ENCODE measurements at places on chromosomes 1 and 21. TPM values are rescaled to one million over a fixed set of nuclear protein-coding genes. Genes with fewer than 3 reads are reported as not detected.

The CD1B gene
- total RNA-seq: not detected

GRCh38 chr1:181095260-181095659, 6.8 kb downstream of the IER5 start:
- DNase-seq: no peak

The FCAMR gene
- not detected for total RNA-seq

The UBASH3A gene
- not detected for total RNA-seq

The TRAF3IP3 gene
- total RNA-seq: not detected

GRCh38 chr1:152125834-152126443, 10.7 kb upstream of the TCHH start:
- no peak for DNase-seq

DNA sequence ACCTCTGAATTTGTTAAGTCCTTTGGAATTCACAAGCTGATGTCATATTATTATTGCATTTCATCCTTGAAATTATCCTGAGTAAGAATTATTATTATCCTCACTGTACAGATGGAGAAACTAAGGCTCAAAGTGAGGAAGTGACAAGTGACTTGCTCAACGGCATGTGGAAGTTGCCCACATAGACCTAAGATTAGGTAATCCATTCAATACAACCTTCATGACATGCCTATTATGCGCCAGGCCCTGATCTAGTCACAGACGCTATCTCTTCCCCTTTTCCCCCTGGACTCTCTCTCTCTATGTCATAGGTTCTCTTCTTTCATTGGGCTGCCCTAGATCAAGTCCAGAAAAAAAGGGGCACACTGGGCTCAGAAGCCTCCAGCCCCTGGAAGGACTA, 84.9 kb upstream of the KCNK2 start:
- no peak for DNase-seq

- peak; percentile 76 for DNase-seq
These were observed 437.9 kb downstream of the MATN1 start for GRCh38 chr1:30285501-30285932.

DNA sequence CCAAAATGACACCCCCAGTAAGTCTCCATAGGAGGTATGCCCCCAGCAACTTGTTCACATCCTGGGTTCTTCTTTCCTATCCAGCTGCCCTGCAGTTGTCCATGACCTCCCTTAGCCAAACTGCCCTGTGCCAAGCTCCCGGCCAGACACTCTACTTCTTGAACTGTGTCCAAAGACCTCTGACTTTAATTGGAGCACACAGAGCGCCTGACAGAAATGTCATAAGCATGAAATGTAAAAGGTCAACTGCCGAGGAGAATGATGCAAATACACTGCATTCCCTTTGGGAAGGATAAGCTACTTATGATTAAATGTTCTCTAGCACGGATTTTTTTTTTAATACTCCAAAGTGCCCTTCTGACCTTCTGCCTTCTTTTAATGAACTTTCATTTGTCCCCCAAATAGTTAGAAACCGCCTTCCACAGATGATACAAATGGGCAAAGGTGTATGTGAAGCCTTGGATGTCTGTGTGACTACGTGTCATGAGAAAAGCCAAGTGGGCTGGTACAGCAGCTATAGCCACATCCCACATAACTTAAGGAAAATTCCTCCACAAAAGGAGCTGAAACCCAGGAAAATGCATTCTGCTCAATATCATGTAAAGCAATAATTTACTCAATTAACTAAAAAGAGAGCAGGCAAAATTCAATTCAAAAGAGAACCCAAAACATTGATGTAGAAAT, 26.8 kb downstream of the PALMD start:
- DNase-seq: no peak

DNA sequence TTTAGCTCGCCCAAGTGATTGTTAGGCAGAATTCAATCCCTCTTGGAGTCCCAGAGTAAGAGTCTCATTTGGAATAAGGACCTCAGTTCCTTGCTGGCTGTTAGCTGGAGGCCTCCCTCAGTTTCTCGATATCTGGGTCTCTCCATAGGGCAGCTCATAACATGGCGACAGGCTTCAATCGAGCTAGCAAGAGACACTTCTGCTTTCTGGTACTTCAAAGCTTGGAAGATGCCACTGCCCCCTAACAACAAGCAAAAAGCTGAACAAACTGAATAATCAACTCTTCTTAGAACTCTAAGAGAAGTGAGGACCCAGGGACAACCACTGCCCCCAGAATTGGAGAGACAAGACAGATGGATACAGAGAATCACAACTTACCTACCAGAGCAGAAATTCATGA, 86.2 kb downstream of the TEX35 start:
- peak; percentile 42 for DNase-seq

The RNU1-3 gene
- 2,650 TPM for total RNA-seq

- peak; percentile 15 for DNase-seq
These were observed 127.2 kb downstream of the FAM78B start for GRCh38 chr1:166039436-166040201.

DNA sequence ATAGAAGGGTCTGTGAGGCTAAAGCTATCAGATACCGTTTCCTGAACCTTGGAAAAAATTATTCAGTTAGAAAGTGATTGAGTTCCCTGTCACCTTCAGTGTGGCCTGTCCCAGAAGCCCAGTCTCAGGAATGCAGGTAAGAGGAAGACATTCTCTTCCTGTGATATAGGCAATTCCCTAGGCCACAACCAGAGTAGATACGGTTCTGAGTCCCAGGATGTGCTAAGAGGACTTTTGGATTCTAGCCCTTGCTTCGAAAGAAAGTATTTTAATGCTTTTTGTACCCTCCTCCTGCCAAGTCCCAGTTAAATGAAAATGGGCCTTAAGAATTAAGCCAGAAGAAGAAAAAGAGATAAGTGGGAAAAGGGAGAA, 313.5 kb upstream of the PLXNA2 start:
- no peak for DNase-seq

DNA sequence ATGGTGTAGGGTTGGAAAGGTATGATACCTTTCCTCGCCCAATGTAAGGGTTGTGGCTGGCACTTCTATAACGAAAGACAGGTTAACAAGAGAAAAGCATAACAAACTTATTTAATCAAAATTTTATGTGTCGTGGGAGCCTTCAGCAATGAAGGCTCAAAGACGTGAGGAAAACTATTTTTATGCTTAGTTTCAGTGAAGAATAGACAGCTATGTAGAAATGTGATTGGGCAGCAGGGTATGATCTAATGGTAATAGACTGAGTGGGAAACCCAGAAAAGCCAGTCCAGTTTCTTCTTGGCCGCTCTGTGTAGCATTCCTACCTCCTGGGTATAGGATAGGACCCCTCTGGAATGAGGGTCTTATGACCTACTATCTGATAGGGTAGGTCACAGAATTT, 464.7 kb downstream of the ADGRL2 start:
- DNase-seq: no peak

The DNAJC28 gene
- 2.1 TPM for total RNA-seq

DNA sequence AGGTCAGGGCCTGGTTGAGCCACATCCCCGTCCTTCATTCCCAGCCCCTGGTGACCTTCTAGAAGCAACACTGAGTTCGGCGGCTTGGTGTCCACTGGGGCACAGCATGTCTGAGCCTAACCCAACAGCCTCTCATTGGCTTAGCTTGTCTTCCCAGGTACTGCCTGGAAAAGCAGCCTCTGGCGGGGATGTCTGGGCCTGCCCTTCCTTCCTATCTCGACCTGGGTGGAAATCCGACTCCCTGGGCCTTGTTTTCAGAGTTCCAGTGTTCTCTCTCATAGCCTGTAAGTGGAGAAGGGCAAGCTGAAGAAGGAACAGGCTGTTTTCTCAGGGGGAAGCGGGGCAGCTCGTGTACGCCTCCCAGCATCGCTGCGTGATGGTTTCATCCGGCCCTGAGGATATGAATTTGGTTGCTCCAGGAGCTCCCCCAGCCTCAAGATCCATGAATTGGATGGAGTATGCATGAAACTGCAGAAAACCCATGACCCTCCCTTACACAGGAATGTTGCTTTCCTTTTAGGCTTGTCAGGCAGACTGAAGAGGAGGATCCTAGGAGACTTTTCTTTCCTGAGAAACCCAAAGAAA, 116.5 kb upstream of the IRF2BP2 start:
- peak; percentile 91 for DNase-seq

DNA sequence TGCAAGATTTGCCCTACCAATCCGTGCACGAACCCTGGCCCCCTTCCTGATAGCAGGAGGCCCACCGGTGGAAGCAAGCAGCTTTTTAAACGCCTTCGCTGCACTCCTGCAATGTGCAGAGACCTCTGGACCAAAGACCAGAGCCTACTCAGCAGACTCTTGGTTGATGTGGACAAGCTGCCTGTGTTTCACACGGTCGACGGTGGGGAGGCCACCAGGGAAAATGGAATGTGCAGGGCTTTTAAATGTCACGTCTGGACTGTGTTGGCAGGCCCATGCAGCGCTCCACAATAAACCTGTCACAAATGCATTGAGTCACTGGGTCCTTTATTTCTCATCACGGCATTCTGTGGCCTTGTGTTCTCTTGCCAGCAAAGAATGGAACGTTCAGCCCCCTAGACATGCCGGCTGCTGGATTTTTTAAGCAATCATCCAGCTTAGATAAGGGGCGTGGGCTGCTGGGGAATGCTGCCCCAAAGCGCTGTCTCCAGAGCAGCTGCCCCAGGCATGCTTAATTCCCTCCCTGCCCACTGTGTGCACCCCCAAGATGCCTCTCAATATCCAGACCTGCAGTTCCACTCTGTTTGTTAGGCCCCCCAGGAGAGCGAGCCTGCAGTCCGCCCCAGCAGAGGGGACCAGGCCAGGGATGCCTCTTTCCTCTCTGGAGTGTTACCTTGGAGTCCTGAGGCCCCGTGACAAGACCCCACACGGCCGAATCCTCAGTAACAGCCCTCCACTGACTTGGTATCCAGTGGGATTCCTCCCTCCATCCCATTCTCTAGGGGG, 71.3 kb downstream of the ATP5PO start:
- DNase-seq: no peak

The HMCN1 gene
- total RNA-seq: 91.4 TPM

The FYB2 gene
- not detected for total RNA-seq

- DNase-seq: no peak
These were observed 8.3 kb downstream of the TRNP1 start for GRCh38 chr1:27001570-27002360.

The MYBPH gene
- total RNA-seq: not detected

The PCSK9 gene
- total RNA-seq: 2.2 TPM

GRCh38 chr1:196160066-196160795, 448.0 kb downstream of the KCNT2 start:
- no peak for DNase-seq

DNA sequence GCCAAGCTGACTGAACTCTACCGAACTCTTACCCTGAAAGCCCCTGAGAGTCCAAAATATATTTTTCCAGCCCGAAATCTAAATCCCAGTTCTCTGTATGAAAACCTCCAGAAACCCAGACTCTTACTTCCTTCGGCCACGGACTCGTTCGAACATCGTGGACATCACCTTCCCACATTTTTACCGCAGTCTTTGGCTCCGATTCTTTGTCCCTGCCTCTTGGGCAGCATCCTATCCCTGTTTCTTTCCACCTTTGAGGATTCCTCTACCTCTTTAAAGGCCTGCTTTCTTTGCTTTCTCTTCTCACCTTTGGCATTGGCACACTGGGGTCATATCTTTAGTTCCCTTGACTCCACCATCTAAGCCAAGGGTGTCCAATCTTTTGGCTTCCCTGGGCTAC, 932 bp upstream of the USP24 start:
- no peak for DNase-seq

The IL20 gene
- not detected for total RNA-seq

The LRRC3 gene
- 4.2 TPM for total RNA-seq

DNA sequence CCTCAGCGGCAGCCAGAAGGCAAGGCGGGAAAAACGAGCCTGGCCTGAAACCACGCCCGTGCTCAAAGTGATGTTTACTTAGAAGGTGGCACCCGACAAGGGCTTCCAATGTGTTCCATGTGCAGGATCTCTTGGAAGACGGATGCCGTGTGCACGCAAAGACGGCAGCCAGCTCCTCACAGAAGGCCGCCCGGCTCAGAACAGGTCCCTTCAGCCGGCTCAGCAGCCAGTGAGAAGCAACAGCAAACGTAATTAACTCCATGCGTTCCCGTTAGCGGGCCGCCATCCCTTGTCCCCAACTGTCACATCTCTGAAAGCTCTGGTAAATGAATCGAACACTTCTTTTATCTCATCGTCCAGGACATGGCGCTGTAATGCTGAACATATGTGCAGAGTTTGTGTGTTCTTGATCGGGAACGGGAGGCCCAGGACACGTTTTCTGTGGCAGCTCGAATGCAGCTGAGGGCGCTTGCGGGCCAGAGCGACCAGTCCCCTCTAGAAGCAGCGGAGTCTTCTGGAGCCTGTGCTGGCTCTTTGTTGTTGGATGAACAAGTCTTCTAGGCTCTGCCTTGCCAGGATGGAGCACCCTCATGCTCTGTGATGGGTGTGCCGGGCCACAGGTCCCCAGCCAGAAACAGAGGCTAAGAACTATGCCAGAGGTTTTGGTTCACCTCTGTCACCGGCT, 94.6 kb upstream of the ARHGEF16 start:
- no peak for DNase-seq

- DNase-seq: no peak
These were observed 4.5 kb downstream of the TRIM67 start for GRCh38 chr1:231166398-231166797.

DNA sequence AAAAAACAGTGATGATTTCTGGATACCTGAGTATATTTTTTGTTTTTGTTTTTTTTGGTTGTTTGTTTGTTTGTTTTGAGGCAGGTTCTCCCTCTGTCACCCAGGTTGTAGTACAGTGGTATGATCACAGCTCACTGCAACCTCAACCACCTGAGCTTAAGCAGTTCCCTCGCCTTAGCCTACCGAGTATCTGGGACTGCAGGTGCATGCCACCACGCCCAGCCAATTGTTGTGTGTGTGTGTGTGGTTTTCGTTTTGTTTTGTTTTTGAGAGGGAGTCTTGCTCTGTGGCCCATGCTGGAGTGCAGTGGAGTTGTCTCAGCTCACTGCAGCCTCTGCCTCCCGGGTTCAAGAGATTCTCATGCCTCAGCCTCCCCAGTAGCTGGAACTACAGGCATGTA, 55.3 kb upstream of the RCC1 start:
- no peak for DNase-seq

DNA sequence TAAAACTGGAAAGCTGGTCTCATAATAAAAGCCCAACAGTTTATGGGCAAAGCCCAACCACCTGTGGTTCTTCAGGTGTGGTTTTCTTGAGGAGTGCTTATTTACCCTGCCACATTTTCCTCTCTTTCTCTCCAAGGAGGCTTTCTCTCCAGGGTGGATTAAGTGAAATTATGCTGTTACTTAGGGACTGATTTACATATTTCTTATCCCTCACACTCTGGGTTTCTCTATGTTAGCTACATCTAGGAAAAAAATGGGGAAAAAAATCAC, 4.8 kb downstream of the TBX19 start:
- no peak for DNase-seq

The HMGCS2 gene
- total RNA-seq: not detected

DNA sequence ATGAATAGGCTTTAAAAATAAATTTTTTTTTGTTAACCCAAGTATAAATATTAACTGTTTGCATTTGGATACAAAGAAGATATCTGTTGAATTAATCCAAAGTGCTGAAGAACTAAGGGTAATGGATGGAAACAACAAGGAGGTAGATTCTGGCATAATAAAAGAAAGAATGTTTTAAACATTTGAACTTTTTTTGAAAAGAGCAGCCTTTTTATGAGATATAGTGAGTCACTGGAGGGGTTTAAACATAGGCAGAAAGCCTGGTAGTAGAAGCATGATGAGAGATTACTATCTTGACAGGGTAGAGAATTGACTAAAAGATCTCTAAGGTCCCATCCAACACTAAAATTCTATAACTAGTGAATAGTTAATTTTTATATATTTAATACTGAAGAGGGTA, 2.7 kb downstream of the MIER1 start:
- DNase-seq: no peak

- no peak for DNase-seq
These were observed 116.1 kb upstream of the LMO4 start for GRCh38 chr1:87212431-87213134.
